ENCODE measurements at places on chromosomes 11 and 22. TPM values are rescaled to one million over a fixed set of nuclear protein-coding genes. Genes with fewer than 3 reads are reported as not detected.

DNA sequence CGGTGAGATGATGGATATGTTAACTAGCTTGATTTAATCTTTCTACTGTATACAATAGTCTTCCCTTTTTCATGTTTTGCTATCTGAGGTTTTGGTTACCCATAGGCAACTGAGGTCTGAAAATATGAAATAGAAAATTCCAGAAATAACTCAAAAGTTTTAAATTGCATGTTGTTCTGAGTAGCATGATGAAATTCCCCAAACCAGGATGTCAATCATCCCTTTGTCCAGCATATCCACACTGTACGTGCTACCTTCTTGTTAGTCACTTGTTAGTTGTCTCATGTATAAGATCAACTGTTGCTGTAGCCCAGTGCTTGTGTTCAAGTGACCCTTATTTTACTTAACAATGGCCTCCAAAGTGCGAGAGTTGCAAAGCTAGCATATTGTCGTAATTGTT lies 21.2 kb upstream of the OR10W1 start:
- DNase-seq = no peak

DNA sequence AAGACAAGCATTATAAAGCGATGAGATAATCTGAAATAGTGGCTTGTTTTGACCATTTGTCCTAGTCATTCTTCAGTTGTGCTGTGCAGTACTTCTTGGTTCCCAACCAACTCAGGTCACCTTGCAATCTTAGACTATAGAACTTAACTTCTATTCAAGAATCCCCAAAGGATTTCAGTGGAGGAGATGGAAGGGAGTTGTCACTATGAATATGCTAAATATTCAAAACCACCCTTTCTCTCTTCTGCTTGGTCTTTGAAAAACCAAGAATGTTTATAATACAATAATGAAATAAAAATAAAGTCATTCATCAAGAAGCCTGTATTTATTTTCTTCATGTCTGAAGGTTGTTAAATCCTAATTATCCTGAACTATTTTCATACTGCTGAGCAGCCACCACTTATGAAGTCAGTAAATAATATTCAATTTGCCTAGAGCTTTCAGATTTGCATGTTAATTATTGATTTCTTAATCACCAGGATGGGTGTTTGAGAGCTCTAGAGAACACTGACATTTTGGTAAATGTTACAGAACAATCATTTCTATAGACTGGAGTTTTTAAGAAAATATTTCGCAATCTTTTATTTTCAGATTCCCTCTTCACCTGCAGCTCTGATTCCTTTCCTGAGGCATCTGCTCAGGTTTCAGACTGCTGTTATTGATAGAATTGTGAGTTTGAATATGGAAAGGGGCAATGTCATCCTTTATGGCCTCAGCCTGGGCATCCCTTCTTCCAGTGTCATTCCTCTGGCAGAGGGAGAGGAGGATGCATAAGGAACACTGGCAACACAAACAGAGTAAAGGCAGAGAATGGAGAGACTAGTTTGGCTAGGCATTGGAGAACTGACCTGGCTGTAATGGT lies 91.5 kb upstream of the USP47 start:
- no peak for DNase-seq

DNA sequence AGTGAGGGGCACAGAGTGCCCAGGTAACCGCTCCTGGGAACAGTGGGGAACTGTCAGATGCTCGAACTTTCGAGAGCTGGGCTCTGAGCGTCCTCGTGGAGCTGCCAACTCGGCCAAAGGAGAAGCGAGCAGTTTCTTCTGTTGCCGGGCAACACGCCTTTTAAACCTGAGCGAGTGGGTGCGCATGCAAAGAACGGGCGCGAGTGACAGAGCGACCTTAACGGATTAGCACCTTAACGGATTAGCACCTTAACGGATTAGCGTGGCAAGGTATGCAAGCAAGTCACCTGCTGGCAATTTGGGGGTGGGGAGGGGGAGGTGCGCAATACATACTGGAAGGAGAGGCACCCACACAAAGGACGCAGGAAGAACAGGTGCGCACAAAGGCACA lies 61.8 kb upstream of the PRODH start:
- DNase-seq = no peak

Gene IL18
- 1.5 TPM for polyA plus RNA-seq

Gene SERPIND1
- 0.26 TPM for polyA plus RNA-seq

DNA sequence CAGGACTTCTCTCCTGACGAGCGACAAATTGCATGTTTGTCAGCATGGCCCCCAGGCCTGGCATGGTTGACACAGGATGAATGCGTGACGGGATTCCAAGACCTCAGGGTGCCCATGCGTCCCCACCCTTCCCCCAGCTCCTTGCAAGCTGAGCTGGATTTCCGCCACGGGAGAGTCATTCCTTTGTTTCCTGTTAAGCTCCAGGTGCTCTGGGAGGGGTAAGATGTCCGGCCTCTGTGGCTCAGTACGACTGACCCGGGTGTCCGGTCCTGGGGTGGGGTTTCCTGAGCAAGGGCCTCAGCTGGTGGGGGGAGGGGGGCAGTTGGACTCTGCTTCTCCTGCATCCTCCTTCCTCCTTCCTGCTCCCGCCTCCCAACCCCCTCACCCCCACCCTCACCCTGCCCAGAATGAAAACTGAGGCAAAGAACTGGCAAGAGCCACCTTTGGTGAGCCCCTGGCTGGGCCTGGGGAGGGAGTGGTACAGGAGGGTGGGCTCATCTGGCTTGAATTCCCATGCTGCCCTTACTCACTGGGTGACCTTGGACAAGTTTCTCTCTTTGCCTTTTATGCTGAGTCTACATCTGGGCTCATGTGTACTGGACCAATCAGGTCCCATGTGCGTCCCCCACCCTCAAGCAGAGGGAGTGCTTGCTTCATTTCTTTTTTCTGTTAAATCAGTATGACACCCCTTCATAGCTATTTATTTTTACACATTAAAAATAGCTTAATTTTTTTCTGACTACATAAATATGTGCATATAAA lies 2.5 kb downstream of the CDC42EP2 start:
- DNase-seq = no peak

- DNase-seq = no peak
Observed at GRCh38 chr11:111417766-111418435, 38.8 kb upstream of the POU2AF1 start.

DNA sequence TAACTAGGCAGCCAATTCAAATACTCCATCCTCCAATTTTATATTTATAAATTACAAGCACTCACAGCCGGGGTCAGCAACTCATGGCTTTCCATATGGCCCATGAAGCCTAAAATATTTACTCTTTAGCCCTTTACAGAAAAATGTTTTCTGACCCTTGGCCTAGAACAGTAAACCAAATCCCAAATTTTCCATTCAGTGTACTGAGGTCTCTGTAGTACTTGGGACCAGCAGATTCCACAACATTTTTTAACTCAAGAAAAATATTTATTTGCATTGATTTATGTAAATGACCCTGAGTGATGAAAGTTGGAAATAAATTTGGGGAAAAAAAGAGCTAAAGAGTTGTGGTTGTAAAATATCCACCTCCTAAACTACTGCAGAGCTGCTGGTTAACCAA lies 82.6 kb downstream of the SLC1A2 start:
- no peak for DNase-seq
